NCI-H1105 treated with DMSO at 0.1 percent for 48 hours (cell line): ENCODE measurements at places on chromosomes 12 and 14.

DNA sequence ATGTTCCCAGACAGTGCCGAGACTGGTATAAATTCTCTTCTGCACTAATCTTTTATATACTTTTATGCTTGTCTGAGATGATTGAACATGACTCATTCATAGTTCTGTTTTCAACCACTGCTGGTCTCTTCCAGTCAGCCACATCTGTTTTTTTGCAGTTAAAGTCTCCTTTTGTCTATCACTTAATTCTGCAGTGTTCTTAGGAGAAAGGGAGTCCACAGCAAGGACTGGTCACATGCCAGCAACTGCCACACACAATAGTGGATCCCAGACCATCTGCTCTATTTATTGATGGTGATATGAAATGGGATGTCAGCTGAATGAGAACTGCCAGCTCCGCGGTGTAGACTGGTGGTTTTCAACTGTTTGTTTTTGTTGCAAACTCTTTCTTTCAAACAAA is 379.8 kb downstream of the MED13L start:
- DNase-seq = peak; percentile 4

GRCh38 chr12:100265732-100266584 is 921 bp downstream of the DEPDC4 start:
- no peak for DNase-seq

- DNase-seq = no peak
Measured at GRCh38 chr12:74899031-74899829, 310.4 kb downstream of the KCNC2 start.

DNA sequence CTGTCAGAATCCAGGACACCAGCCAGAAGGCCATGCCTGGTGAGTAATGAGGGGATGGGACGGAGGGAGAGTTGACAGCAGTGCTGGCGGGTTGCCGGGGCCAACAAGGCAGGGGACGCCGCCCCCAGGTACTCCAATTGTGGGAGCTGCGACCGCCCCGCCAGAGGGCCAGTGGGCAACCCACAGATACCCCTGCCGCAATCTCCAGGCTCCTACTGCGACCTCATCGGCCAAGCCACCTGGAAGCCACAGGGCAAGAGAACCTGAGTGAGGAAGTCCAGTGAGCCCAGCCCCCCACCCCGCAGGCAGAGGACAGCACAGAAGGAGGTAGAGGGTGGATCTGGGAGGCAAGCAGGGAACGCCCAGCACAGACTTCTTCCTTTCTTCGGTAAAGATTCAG is 103.0 kb downstream of the RIMBP2 start:
- no peak for DNase-seq

GRCh38 chr12:66776974-66777373 is 98.1 kb upstream of the GRIP1 start:
- DNase-seq = no peak

DNA sequence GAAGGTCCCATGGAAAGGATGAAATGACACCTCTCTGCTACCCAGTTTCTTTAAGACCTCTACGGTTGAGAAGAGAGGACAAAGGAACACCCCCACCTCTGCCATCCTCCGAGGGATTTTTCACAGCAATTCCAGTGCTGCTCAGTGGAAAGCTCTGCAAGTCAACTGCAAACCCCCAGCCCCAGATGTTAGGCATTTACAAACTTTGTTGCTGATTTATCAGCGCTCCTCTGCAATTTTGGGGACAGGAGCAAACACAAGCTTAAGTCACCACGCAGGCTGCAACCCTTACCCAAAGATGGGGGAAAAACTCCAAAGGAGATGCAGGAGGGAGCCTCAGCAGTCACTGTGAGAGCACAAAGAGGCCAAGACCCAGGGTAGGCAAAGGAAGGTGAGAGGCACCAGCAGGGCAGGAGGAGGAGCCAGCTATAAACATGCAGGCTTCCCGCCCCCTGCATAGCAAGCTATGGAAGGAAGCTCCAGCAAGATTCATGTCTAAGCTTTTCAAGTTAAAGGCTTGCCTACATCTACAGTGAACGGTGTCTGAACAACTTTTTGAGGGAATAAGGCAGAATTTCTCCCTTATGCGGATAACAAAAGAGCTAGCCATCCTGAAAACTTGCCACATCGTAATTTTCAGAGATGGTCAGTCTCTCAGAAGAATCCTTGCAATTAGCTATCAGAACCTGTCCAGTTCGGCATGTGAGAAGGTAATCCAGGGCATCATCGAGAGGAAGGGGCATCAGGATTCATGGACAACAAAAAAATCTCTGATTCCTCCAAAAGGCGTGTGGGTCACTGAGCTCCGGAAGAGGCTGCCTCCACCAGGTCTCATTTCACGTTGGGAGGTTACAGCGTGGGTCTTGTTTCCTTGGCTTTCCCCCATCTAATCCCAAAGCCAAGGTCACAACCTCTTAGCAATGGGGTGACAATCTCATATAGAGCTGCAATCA is 3.9 kb downstream of the CTDSP2 start:
- no peak for DNase-seq

- DNase-seq = no peak
Measured at GRCh38 chr12:32586390-32586789, 92.7 kb upstream of the DNM1L start.

GRCh38 chr14:104705340-104706047 is 16.1 kb downstream of the INF2 start:
- DNase-seq = no peak

DNA sequence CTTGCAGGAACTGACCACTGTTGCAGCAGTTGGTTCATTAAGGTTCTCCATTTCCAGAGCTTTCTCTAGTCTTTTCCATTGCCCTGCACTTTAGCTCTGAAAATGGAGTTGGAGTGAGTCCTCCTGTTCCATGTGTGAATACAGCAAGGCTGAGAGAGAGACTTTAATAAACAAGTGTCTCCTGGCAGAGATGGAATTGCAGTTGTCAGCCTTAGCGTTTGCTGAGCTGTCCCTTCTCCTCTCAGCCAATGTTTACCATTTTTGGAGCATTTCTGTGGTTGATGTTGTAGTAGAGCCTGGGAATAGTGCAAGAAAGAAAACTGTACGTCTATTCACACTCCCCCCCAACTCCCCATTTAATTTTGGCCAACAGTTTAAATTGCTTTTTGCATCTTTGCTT is 7.5 kb upstream of the MANSC4 start:
- no peak for DNase-seq

DNA sequence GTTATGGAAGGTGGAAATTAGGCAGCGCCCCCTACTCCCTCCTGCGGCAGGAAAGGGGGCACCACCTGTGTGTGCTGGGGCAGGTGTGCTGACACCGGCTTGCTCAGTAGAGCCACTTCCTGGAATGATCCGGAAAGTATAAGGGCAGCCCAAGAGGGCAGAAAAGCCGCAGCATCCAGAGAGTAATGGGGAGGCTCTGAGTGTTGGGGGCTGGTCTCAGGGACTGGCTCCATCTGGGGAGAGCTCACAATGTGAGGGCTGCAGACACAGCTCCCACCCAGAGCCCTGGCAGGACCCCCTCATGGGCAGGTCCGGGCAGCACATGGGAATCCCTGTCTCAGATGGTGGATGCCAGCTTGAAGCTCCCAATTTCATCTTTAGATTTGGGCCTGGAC is 187.6 kb upstream of the C14orf180 start:
- DNase-seq = no peak

DNA sequence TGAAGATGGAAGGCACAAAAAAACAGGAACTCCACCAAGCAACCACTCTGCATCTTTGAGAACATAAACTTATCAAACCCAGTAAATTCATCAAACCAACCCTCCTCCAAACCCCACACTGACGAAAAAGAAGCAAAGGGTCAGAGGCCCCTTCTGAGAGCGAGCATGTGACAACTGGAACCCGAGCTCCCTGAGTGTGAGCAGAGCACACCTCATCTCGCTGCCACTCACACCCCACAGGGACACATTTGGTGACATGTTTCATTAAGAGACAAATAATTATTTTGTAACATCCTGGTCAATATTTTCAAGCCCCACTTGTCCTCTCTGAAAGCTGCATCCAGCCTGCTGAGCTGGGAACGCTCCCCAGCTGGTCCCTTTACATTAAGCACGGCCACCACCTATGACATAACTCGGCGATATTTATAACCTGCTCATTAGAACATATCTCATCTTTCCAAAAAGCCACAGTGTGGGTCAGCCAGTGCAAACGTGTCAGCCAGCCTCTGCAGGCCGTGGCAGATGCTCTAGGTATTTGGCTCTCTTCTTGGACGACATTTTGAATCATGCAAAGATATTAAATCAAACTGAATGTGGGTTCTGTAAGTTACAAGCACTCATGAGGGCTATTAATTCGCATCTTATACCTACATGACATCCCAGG is 120.1 kb downstream of the TTC7B start:
- DNase-seq = no peak

DNA sequence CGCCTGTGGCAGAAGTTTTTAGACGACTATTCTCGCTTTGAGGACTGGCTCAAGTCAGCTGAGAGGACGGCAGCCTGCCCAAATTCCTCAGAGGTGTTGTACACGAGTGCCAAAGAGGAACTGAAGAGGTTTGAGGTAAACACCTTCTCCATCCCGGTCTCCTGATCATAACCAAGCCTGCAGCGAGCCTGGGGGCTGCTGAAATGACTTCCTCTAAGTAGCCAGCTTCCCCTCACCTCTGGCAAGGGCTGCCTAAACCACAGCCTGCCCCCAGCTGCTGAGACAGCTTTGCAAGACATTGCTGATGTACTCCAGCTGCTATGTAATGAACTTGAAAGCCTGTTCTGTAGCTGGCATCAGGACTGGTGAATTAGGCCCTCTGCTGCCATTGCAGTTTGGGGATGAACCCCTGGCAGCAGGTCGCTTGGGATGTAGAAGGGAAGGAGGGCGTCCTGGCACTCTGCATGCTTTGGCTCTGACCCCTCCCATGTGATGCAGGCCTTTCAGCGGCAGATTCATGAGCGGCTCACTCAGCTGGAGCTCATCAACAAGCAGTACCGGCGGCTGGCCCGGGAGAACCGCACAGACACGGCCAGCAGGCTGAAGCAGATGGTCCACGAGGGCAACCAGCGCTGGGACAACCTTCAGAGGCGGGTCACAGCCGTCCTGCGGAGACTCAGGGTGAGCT is 84.6 kb downstream of the ESR2 start:
- DNase-seq = no peak

GRCh38 chr12:78118036-78118435 is 287.3 kb downstream of the NAV3 start:
- no peak for DNase-seq

GRCh38 chr14:89228921-89229639 is 188.0 kb downstream of the FOXN3 start:
- DNase-seq = no peak

DNA sequence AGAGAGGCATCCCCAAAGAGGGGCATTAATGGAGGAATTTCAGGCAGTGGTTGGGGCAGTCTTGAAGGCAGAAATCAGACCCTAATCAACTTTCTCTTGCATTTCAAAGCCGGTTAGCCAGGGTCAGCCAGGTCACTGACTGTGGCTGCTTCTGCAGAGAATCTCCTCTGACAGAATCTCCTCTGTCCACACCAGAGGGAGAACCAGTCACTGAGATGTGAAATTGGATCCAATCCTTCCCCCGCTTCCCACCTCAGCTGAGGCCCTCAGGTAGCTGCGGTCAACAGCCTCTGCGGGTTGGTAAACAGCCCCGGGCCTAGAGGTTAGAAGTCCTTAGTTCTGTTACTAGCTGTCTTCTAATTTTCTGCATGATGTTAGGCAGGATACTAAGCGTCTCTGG is 39.8 kb upstream of the NUAK1 start:
- no peak for DNase-seq

DNA sequence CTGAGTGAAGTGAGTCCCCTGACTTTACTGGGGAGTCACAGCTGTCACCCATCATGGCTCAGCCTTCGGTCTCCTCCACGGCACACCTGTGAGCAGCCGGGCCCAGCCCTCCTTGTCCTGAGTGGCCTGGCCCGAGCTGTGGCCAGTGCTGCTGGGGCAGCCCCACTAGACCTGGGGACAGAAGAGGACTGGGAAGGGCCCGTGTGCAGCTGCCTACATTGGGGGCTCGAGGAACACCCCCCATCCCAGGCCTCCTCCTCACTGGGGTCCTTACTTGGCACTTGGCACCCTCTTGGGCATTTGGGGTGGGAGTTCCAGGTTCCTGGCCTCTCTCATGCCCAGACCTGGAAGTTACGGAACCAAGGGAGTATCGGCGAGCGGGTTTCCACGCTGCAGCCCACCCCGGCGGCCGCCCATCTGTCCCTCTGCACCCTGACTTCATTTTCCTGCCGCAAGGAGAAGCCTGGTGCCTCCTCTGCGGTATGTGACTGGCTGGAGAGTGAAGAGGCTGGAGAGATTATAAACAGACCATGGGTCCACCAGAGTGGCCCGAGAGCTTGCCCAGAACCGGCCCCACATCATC is 179.7 kb downstream of the KIF26A start:
- DNase-seq = no peak

DNA sequence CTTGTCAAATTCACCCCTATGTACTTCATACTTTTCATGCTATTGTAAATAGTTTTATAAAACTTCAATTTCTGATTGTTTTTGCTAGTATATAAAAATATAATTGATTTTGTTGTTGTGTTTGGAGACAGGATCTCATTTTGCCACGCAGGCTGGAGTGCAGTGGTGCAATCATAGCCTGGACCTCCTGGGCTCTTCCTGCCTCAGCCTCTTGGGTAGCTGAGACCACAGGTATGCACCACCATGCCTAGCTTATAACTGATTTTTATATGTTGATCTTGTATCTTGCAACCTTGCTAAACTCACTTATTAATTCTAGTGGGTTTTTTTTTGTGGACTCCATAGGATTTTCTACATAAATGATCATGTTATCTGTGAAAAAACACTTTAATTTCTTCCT is 23.5 kb downstream of the ATP5MC2 start:
- DNase-seq = no peak

- DNase-seq = no peak
Measured at GRCh38 chr12:50175716-50176026, 8.5 kb upstream of the CERS5 start.

- no peak for DNase-seq
Measured at GRCh38 chr14:101918065-101918989, 46.0 kb upstream of the DYNC1H1 start.

DNA sequence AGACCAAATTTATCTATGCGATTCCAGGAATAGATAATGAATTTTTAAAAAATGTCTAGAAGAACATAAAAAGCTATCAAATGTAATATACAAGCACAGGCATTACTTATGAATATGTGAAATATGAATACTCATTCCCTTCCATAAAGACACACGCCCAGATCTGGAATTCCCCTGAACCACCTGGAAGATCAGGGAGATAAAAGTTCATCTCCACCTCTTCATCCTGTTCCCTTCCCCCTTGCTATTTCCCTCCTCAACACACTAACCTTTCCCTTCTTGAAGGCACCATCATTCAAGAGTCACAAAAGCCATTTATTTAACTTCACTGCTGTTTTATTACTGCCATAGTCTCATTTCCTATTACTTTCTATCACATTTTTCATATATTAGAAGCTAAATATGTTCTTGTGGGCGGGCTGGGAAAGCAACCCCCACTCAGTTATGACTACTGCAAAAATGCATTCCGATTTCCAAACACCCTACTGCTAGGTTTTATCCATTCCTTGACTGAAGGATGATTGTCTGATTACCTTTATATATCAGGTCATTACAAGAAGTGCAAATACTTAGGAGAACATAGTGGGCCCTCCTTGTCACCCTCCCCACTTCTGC is 16.1 kb downstream of the FGD6 start:
- no peak for DNase-seq

DNA sequence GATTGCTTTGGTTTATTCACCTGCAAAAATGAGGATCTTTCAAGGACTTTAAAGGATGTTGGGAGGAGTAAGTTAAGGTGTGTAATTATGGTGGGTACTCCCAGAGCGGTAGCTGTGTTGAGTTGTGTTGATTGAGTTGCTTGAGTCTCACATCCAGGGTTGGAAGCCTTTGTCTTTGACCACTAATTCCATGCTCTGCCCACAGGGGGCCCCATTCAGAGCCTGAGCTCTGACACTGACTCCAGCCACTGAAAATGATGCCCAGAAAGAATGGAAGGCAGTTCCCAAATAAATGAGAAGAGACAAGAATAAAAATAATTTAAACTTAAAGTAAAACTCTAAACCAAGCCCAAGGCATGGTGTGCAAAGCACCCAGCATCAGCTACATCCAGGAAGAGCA is 237.4 kb upstream of the PWP1 start:
- no peak for DNase-seq
